Naive thymus-derived CD8-positive, alpha-beta T cell (primary cell): ENCODE measurements at places on chromosomes 4 and X. TPM values are rescaled to one million over a fixed set of nuclear protein-coding genes. Genes with fewer than 3 reads are reported as not detected.

- no peak for DNase-seq
- no peak overlapping the region for H3K4me3 ChIP-seq
- H3K27ac ChIP-seq, result no peak overlapping the region
- H3K27me3 ChIP-seq, result peaks cover 18% of the 10 kb centered on the region
- H3K36me3 ChIP-seq, result no peaks in the 10 kb centered on the region
- no peaks in the 10 kb centered on the region for H3K4me1 ChIP-seq
Measured at GRCh38 chr4:185112104-185112503, 31.0 kb upstream of the SLC25A4 start.

DNA sequence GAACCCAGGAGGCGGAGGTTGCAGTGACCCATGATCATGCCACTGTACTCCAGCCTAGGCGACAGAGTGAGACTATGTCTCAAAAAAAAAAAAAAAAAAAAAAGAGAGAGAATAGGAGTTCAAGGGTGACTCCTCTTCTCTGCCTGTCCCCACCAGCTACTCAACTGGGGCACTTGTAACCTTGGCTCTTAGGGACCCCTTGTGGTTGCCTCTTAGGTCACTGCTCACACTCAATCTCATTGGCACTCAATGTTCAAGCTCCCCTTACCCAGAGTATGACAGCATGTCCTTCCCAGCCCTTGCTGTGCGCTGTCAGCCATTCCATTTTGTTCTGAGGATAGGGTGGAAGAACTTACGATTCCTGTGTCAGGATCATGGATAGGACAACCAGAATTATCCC is 82.4 kb upstream of the BEND4 start:
- peaks cover 3% of the 10 kb centered on the region for H3K27me3 ChIP-seq
- H3K4me3 ChIP-seq, result no peak overlapping the region
- no peaks in the 10 kb centered on the region for H3K36me3 ChIP-seq

GRCh38 chrX:100928660-100929613 is at the start of gene XKRX:
TSS of gene XKRX (minus strand) at chrX:100928917. CDS start at chrX:100928304, 613 bp downstream.
- H3K4me3 ChIP-seq, result peak within 1 kb of the TSS; percentile 95
- peak within 1 kb of the TSS; percentile 82 for H3K27ac ChIP-seq
- no peaks in the 10 kb centered on the region for H3K27me3 ChIP-seq

GRCh38 chr4:168930413-168931196 is 79.5 kb downstream of the CBR4 start:
- H3K36me3 ChIP-seq, result peaks cover 37% of the 10 kb centered on the region
- DNase-seq, result no peak
- no peaks in the 10 kb centered on the region for H3K27me3 ChIP-seq

GRCh38 chr4:95066050-95066449 is 308.3 kb downstream of the BMPR1B start:
- no peaks in the 10 kb centered on the region for H3K36me3 ChIP-seq
- H3K27me3 ChIP-seq, result no peaks in the 10 kb centered on the region
- no peak for DNase-seq
- no peak overlapping the region for H3K27ac ChIP-seq

- H3K27me3 ChIP-seq, result peaks cover 5% of the 10 kb centered on the region
- H3K36me3 ChIP-seq, result peaks cover 29% of the 10 kb centered on the region
- no peak overlapping the region for H3K27ac ChIP-seq
- no peak overlapping the region for H3K4me3 ChIP-seq
Measured at GRCh38 chr4:83378419-83378818, 43.8 kb upstream of the HPSE start.

MGARP gene
- not detected for total RNA-seq

- H3K4me3 ChIP-seq, result no peak overlapping the region
- no peaks in the 10 kb centered on the region for H3K27me3 ChIP-seq
- no peak overlapping the region for H3K27ac ChIP-seq
- no peaks in the 10 kb centered on the region for H3K4me1 ChIP-seq
Measured at GRCh38 chr4:629915-630641, 4.7 kb downstream of the PDE6B start.

INTS6L gene
- 38.6 TPM for total RNA-seq

GRCh38 chr4:139247241-139247640 is 32.8 kb downstream of the MGARP start:
- no peak overlapping the region for H3K4me3 ChIP-seq
- DNase-seq, result no peak
- no peaks in the 10 kb centered on the region for H3K36me3 ChIP-seq
- H3K27ac ChIP-seq, result no peak overlapping the region

DNA sequence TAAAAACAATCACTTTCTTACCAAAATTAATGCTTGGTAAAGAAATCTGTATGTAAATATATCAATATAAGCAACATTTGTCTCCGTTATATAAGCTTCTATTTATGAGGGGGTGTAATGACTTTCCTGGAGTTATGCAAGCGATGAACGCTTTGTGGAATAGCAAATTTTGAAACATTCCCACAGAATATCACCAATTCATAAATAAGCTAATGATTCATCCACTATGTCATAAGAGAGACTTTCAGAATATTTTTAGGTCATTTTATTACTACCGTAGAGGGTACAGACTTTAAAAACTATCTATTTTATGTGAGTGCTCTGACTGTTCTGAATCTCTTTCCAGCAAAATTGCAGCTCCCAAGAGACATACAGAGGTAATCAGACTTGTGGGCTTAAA is 179.5 kb upstream of the FTHL17 start:
- H3K27ac ChIP-seq, result no peak overlapping the region
- H3K27me3 ChIP-seq, result no peaks in the 10 kb centered on the region
- H3K4me1 ChIP-seq, result no peaks in the 10 kb centered on the region
- H3K36me3 ChIP-seq, result no peaks in the 10 kb centered on the region
- DNase-seq, result no peak
- H3K4me3 ChIP-seq, result no peak overlapping the region

GRCh38 chr4:153514001-153514526 is 47.9 kb downstream of the TMEM131L start:
- peaks cover 76% of the 10 kb centered on the region for H3K4me1 ChIP-seq
- peak overlapping the region; percentile 2 for H3K4me3 ChIP-seq
- DNase-seq, result no peak
- no peaks in the 10 kb centered on the region for H3K27me3 ChIP-seq
- no peak overlapping the region for H3K27ac ChIP-seq

- no peaks in the 10 kb centered on the region for H3K27me3 ChIP-seq
- peak; percentile 58 for DNase-seq
Measured at GRCh38 chr4:113394730-113395530, 345.5 kb downstream of the ANK2 start.

DNA sequence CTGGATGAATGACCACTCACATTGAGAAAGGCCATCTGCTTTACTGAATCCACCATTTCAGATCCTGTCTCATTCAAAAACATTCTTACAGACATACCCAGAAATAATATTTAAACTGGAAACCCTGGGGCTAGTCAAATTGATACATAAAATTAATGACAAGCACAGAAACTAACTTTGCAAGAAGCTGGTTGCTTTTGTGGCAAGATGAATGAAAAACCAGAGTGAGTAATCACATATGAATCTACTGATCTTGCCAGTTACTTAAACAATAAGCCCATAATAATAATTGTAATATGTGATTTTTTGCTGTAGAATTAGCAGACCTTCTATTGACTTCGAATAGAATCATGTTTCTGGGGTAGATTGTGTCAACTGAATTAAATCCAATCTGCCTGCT is 235.1 kb downstream of the PPARGC1A start:
- no peak for DNase-seq
- H3K27me3 ChIP-seq, result no peaks in the 10 kb centered on the region

FHDC1 gene
- total RNA-seq, result 0.27 TPM

- H3K27me3 ChIP-seq, result no peaks in the 10 kb centered on the region
- no peak overlapping the region for H3K27ac ChIP-seq
- DNase-seq, result no peak
- H3K4me1 ChIP-seq, result no peaks in the 10 kb centered on the region
- no peaks in the 10 kb centered on the region for H3K36me3 ChIP-seq
Measured at GRCh38 chr4:187558391-187558790, 437.2 kb upstream of the ZFP42 start.

DNA sequence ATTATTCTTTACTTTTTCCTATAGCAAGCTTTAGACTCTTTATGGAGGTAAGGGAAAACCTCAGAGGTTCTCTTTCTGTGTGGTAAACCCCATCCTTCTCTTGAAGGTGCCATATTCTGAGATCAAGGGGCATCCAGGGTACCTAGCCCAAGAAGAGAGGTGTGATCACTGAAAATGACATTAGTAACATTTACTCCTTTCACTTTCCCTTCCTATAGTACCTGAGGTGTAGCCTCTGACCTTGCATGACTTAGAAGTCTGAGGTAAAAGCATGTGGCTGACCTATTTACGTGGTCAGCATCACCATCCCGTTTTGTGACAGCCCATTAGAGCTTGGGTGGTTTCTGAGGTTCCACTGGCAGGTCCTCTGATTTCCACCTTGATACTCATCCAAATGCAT is 25.7 kb downstream of the SGMS2 start:
- no peaks in the 10 kb centered on the region for H3K36me3 ChIP-seq
- peaks cover 12% of the 10 kb centered on the region for H3K27me3 ChIP-seq
- H3K4me3 ChIP-seq, result no peak overlapping the region
- DNase-seq, result no peak
- H3K27ac ChIP-seq, result no peak overlapping the region

HSFX4 gene
- total RNA-seq, result not detected

DNA sequence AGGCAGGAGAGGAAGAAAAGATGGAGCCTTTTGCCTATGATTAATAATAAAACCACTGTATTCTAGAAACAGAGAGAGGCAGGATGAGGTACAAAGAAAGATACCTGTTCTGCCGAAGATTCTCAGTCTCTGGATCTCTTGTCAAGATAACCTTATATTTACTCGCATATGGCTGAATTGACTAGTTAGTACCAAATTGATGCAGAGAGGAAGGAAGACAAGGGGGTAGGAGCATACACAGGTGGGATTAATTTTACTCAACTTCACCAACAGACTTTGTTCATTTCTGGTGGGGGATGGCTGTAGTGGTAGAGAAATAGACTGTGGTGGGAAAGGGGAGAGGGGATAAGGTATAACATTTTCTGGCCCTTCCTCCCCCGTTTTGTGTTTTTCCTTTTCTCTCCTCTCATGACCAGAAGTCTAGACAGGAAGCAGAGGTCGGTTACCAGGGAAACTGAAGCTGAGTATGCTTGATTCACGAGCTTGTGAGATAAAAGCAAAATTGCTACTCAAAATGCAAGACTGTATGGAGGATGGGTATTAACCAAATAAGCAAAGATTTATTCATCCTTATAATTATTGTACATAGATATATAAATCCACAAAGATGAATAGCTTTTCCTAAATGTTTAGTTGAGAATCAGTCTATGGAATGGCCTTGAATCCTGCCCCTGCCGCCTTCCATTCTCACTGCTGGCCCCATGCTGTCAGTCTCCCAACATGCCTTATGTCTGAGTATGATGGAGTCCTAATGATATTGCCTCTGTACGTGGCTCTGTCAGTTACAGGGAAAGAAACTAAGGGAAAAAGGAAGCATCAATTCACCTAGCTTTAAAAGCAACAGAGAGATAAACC is 17.8 kb upstream of the PAGE2B start:
- peaks cover 21% of the 10 kb centered on the region for H3K4me1 ChIP-seq
- no peaks in the 10 kb centered on the region for H3K27me3 ChIP-seq

PDZD4 gene
- total RNA-seq, result 0.66 TPM

GRCh38 chrX:23369027-23369426 is 34.4 kb downstream of the PTCHD1 start:
- no peak for DNase-seq
- no peak overlapping the region for H3K4me3 ChIP-seq
- H3K4me1 ChIP-seq, result no peaks in the 10 kb centered on the region
- no peak overlapping the region for H3K27ac ChIP-seq
- no peaks in the 10 kb centered on the region for H3K27me3 ChIP-seq
